ENCODE measurements at places on chromosomes 6 and 20. TPM values are rescaled to one million over a fixed set of nuclear protein-coding genes. Genes with fewer than 3 reads are reported as not detected.

The RAB32 gene
- total RNA-seq: 35.2 TPM

The ADGRB3 gene
- total RNA-seq: 5.9 TPM

The NINL gene
- total RNA-seq: 7.4 TPM

- peak; percentile 47 for DNase-seq
Measured at GRCh38 chr6:161161889-161162624, 111.8 kb downstream of the AGPAT4 start.

The RIMS1 gene
- total RNA-seq: 23.0 TPM

DNA sequence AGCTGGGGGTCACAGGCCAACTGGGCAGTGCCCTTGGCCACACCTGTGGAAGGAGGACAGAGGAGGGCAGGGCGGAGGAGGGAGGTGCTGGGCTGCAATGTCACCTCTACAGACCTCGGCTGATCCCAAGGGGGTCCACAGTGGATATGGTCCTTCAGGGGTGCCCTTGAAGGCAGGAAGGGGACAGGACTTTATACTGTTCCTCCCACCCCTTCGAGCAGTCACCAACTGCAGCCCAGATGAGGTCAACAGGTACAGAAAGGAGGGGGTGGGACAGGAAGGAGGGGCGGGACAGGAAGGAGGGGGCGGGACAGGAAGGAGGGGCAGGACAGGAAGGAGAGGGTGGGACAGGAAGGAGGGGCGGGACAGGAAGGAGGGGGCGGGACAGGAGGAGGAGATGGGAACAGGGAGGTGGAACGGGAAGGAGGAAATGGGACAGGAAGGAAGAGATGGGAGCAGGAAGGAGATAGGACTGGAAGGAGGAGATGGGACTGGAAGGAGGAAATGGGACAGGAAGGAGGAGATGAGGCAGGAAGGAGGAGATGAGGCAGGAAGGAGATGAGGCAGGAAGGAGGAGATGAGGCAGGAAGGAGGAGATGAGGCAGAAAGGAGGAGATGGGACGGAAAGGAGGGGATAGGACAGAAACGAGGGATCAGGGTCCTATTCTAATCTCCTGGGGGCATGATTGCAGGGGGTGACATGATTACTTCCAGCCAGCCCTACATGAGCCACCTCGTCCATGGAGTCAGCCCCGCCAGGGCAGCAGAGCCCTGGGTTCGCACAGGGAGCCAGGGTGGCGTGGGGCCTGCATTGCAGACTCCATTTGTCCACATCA lies 19.4 kb upstream of the MRGBP start:
- no peak for DNase-seq

- no peak for DNase-seq
Measured at GRCh38 chr6:90186637-90187371, 109.8 kb downstream of the BACH2 start.

The SLC22A16 gene
- total RNA-seq: 1.00 TPM

DNA sequence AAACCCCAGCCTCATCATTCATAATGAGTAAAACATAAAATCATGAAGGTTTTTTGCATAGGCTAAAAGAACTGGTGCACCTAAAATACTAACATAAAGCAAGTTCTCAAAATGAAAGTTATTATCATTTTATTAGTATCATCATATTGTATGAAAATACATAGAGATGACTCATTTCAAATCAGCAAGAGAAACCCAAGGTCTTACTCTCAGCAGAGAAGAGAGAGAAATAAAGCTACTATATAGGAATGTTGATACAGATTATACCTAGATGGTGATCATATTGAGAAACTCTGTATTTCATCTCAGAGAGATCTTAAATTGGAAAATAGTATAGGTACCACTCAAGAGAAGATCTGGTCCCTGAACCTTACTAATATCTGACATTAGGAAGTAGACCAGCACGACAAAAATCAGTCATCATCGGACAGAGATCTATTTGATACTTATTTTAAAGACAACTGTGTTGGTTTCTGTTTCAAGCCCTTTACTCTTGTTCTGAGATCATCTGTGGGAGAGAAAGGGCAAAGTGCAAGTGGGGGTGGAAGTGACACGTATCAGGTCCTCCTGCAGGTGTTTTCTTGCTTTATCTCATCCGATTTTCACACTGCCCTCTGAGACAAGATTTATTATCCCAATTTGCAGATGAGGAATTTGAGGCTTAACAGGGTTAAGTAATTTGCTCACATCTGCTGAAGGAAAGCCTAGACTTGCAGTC lies 532.3 kb downstream of the MAFB start:
- DNase-seq: no peak

The GFOD1 gene
- total RNA-seq: 16.8 TPM

The B3GAT2 gene
- total RNA-seq: 0.05 TPM

DNA sequence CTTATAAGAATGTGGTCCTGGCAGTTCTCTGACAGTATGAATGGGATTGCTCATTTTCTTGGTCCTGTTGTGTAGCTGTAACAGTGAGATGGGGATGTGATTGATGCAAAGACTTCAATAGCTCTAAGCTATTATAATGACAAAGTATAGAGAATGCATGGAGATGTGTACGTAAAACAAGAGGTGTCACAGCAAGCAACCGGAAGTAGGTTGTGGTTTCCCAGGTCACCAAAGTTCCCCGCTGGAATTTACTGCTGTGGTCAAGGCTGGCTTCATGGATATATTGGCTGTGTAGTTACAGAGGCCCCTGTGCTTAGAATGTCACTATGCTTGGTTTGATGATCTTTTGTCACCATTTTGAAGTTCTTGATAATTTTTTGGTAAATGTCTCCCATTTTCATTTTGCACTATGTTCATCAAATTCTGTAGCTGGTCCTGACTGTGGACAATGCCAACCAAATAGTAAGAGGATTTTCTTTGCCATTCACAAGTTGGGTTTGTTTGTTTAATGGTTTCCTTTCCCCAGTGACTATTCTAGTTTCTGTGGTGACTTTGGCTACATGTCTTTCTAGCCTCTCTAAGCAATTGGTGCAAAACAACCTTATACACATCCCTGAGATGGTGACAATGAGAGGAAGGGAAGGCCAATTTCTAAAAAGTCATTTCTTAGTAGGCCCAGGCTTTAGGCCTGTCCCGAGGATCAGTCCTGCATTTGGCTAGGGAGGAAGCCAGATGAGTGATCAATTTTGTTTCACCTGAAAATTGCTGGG lies 10.5 kb downstream of the DNAH8 start:
- no peak for DNase-seq

DNA sequence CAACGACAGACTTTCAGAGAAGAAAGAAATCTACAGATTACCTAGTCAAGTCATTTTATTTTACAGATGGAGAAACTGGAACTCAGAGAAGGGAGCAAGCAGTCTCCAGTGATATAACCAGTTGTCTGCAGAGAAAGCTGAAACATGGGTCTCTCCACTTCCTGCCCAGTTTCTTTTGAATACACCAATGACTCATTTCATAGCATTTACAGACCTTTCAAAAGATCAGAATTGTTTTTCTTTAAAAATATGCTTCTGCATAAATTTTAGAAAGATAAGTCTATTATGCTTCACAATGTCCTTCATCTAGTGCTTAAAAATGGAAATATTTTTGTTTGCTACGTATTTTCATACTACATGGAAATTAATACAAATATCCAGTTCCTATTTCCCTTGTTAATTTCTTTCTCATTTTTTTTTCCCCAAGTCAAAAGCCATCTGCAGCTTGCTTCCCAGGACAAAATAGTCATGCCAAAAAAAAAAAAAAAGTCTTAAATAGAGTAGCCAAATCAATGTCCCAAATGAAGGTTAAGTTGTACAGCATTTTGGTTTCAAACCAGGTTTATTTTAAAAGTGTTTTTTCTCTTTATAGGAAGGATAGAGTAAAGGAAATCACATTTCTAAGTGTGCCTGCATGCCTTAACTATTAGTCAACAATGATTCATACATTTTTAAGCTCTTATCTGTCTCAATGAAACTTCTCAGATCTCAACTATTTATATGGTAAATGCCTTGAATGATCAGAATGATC lies 36.9 kb downstream of the ARHGAP18 start:
- DNase-seq: no peak

The HRH3 gene
- total RNA-seq: not detected

The CFAP61 gene
- total RNA-seq: not detected

DNA sequence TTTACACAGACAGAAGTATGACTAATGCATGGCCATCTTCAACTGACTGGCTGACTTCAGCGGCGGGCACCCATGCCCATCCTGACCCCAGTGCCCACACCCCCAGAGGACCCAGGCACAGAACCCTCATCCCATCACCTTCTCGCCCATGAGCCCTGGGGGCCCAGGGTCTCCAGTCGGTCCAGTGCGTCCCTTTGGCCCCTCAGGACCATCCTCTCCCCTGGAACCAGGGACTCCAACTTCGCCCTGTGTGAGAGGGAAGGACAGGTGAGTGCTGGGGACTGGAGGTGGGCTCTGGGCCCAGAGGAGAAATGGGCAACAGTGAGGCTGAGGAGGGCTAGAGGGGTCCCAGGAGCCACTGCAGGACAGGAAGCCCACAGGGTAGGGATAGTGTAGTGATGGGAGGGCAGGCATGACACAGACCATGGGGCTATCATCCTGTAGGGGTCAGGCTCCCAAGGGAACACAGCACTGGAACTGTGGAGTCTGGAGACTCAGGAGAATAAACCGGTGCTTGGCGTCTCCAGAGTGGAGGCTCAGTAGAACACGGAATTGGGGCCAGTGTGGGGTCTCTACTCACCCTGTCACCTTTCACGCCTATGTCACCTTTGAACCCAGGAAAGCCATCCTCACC lies 16.7 kb downstream of the COL11A2 start:
- DNase-seq: peak; percentile 63

- DNase-seq: no peak
Measured at GRCh38 chr6:135465307-135465706, 32.2 kb downstream of the AHI1 start.

DNA sequence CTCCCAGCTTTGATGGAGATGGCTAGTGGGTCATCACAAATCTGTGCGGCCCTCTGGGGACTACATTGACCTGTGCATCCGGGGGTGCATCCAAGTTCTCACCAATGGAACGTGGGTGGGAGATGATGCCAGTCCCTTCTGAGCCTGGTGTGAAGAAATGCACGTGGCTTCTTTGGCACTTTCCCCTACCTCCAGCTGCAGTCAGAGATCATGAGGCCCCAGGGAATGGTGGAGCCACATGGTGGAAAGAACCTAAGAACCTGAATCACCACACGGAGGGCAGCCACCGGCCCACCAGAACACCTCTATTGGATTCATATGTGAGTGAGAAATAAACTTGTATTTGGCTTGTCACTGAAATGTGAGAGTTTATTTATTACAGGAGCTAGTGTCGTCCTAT lies 9.9 kb upstream of the CDKN1A start:
- DNase-seq: no peak

The CLDN20 gene
- not detected for total RNA-seq

- DNase-seq: no peak
Measured at GRCh38 chr6:134647861-134648260, 302.0 kb downstream of the ALDH8A1 start.

- no peak for DNase-seq
Measured at GRCh38 chr6:89596484-89596883, 42.1 kb downstream of the LYRM2 start.

DNA sequence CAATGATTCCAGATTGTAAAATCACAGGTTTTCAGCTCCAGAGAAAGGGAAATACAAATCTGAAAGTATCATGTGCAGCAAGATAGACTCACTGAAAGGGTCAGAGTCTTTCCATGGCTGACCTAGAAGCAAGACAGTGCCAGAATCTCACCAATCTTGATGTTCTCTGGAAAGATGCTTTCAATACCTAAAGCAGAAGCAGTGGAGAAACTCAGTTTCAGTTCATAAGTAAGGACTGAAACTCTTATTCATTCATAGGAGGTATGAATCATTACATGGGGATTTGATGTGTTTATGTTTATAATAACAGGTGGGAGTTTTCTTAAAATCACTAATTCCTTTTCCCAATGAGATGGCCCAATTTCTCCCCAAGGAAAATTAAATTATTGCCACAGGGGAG lies 42.5 kb downstream of the SLC2A12 start:
- no peak for DNase-seq

GRCh38 chr20:2871111-2871465 lies 2.2 kb upstream of the PTPRA start:
- DNase-seq: no peak

Data from posterior vena cava (tissue), 2 donors.